ENCODE measurements at places on chromosomes 7 and 10.

DNA sequence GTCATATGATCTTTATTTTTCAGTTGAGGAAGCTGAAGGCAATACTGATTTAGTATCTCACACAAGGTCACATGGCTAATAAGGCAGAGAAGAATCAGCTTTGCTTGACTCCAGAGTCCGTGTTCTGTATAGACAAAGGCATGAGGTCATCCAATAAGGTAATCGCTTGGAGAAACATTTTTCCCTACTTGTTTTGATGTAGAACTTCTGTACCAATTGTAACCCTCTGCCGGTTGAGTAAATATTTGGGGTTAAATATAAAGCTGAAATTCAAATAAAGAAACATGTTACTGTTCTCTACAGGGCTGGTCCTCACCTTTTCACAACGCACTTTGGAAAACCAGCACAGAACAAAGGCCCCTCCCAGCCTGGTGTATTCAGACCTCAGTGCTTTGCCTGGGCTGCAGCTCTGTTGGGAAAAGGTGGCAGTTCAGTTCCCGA lies 83.0 kb upstream of the INSYN2A start:
- no peak for DNase-seq

DNA sequence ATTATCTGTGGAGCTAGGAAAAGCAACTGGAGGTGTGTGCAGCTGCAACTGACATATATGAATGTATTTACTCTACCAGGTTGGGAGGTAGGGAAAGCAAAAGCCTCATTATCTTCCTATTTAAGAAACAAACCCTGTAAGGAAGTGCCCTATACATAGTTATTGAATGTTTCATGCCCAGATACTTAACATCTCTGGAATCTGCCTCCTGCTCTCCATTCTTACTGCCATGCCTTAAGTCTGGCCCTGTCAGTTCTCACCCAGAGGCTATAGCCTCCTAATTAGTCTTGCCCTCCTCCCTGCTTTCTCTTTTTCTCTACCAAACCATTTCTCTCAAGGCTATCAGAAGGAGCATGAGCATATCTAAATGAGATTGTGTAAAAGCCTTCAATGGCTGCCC lies 542.6 kb upstream of the LRRN3 start:
- DNase-seq, result no peak

DNA sequence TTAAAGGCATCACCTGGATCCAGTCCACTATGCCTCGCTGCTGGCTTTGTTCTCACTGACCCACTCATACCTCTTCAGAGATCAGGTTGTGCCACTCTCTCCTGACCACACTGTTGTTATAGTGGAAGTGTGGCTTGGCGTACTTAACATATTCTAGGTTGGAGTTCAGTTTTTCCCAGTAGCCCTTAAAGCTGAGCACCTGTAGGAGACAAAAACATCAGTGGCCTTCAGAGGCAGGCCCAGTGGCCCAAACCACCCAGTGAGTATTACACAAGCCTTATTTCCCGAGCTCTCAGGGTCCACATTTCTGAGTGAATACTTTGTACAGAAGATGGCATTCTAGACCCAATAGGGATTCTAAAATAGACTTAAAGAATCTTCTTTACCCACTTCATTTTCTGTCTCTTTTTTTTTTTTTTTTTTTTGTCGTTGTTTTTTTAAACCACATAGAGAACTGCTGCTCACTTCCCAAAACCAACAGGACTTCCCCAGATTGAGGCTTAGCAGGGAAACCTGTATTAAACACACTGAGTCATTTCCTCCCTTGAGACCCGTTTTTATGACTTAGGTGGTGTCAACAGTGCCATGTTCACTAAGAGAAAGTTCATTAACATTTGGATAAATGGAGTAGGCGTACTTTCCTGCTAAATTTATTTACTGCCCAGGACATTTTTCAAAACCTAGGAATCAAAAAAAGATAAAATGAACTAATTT lies 85.8 kb downstream of the GSAP start:
- DNase-seq, result no peak

GRCh38 chr10:75660823-75661222 lies 229.4 kb downstream of the LRMDA start:
- DNase-seq, result no peak

DNA sequence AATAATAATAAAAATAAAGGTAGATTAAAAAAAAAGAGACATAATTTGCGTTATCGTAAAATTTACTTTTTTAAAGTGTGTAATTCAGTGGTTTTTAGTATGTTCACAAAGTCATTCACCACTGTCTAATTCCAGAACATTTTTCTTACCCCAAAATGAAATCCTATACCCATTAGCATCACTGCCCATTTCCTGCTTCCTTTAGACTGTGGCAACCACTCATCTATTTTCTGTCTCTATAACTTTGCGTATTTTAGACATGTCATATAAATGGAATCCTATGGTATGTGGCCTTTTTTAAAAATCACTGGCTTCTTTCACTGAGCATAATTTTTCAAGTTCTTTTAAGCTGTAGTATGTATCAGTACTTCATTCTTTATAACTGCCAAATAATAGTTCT lies 53.6 kb downstream of the KAT6B start:
- no peak for DNase-seq

DNA sequence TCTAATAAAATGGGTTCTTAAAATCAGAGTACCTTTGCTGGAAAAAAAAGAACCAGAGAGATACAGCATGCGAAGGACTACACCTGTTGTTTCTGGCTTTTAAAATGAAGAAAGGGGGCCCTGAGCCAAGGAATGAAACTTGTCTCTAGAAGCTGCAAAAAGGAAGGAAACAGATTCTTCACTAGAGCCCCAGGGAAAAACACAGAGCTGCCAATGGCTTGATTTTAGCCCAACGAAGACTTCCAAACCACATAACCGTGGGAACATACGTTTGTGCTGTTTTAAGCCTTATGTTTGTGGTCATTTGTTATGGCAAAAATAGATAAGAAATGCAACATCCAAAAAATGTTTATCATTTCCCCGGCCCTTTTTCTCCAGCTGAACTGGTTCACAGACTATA lies 780.0 kb downstream of the SORCS1 start:
- DNase-seq, result no peak

DNA sequence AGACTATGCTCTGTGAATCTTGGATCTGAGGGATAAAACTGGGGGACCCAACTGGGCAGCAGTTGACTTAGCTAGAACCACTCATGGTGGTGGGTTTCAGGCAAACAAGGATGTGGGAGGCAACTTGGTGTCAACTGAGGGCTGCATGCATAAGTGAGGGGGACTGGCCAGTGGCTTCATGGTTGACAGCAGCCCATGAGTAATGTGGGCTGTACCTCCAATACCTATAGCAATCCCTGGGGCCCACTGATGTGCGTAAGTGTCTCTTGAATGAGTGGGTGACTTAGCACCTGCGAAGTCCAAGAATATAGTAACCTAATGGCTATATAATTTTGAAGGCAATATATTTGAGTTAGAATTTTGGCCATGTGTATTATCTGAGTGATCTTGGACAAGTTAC lies 13.7 kb upstream of the MAP3K8 start:
- DNase-seq, result no peak

DNA sequence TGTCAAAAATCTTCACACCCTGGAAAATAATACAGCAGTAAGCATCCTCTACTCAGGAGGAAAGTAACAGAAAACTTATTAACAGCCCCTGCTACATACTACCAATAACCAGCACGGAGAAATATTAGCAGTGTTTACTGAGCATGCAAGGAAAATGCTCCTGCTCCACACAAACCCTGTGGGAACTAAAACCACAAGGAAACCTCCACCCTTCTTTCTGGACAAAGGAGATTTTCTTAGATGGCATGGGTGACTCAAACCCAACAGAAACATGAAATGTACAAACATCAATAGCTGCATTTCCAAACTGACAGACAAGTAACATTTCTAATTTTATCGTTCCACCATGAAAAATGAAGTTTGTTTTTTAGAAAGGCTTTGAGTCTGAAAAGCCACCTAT lies 113.4 kb downstream of the VPS41 start:
- DNase-seq, result no peak

Measured in NCI-H1417 treated with DMSO at 0.1 percent for 48 hours (cell line).